ENCODE measurements at places on chromosomes 2 and 18.

- no peak for DNase-seq
Observed at GRCh38 chr2:26615336-26615859, 25.8 kb downstream of the CIB4 start.

DNA sequence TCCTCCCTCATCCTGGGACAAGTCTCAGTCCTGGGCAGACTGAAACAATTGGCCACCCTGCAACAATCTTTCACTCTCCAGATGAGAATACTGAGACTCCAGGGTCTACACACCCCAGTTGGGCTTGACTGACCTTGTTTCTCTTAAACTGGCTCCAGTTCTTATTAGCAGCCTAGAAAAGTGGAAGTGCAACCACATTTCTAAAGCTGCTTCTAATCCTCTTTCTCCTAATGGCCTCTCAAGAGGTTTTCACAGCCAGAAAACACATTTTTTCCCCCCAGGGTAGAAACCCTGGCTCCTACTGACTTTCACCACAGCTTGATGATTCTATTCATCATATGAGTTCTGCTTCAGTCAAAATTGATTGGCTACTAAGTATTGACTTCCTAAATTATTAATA lies 45.8 kb downstream of the SLC4A5 start:
- no peak for DNase-seq

- no peak for DNase-seq
Observed at GRCh38 chr18:32804134-32804888, 31.5 kb upstream of the KLHL14 start.

DNA sequence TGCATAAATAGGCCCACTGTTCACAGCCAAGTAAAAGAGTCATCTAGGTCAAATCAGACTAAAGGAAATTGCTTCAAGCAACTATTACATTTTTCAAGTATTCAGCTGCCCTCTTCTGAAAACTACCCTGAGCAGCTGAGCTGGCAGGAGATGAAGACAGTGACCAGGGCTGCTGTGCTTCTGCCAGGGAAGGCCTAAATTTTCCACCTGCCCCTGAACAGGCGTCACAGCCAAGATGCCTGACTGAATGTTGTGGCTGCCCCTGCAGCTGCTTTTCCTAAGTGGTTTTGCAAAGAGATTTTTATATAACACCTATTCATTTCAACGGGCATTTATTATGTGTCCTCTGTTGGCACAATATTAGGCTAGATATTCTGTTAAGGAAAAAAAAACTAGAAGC lies 96.7 kb upstream of the RPE start:
- no peak for DNase-seq

GRCh38 chr2:228378696-228379425 lies 197.4 kb upstream of the SPHKAP start:
- no peak for DNase-seq

DNA sequence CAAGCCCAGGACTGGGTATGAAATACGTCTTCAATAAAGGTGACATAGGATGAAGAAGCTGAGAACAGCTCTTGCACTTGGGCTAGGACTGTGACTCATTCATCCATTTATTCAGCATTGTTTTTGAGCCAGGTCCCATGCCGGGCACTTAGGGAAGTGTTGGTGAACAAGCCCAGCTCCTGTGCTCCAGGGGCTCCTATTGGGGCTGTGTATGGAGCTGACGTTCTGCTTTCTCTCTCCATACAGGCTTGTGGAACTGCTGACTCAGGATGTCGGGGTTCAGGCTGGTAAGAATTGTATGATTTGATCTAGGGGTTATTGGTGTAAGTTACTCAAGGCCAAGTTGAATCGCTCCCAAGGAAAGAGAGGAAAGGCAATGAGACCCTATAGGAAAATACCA lies 24.0 kb downstream of the MYO7B start:
- DNase-seq = no peak

- DNase-seq = no peak
Observed at GRCh38 chr2:195151711-195152110, 505.3 kb upstream of the SLC39A10 start.

DNA sequence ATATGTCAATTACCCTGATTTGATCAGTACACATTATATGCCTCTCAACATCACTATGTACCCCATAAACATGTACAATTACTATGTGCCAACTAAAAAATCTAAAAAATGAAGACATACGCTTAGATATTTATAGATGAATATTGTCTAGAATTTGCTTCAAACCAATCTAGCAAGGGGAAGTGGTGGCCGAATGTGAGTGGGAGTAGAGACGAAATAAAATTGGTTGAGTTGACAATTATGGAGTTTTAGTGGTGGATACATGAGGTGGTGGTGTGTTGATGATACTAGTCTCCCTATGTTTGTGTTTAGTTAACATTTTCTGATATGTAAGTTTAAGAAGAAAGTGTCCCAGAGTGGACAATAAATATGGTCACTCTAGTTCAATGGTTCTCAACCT lies 49.0 kb downstream of the SDC1 start:
- no peak for DNase-seq
